Thyroid gland (tissue), 4 donors: ENCODE measurements at places on chromosomes 7 and 10. TPM values are rescaled to one million over a fixed set of nuclear protein-coding genes. Genes with fewer than 3 reads are reported as not detected.

GRCh38 chr7:108503112-108504026 is 22.6 kb downstream of the PNPLA8 start:
- no peak for DNase-seq

Gene HOXA3
- total RNA-seq = 6.1 TPM

Gene MRC1
- 26.0 TPM for total RNA-seq

DNA sequence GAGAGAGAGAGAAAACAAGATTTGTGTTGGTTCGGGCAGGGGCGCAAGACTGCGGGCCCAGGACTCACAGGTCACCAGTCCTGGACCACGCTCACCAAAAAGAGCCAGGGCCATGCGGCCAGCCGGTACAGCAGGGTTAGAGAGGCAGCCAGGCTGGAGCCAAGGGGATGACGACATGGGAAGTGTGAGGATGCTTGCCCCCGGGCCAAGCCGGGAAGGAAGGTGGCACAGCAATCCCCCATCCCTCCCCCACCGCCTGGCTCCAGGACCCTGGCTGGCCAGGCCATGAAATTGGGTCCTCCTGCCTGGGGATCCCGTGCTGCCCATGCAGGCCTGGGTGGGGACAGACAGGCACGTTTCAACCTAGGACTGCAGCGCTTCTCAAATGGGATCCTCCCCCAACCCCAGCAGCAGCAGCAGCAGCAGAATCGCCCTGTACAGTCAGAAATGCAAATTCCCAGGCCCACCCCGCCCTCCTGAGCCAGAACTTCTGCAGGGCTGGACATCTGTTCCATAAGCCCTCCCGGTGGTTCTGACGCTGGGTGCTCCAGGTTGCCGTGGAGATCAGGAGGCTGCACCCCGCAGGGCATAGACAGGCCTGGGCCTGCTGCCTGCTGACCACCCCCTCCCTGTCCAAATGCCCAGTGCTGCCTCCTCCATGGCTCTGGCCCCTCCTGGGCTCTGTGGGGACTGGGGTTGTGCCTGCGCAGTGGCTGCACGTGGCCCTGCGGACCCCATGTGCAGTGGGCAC is 35.0 kb downstream of the YKT6 start:
- DNase-seq = no peak

- no peak for DNase-seq
Observed at GRCh38 chr10:32985775-32986350, 27.8 kb upstream of the ITGB1 start.

DNA sequence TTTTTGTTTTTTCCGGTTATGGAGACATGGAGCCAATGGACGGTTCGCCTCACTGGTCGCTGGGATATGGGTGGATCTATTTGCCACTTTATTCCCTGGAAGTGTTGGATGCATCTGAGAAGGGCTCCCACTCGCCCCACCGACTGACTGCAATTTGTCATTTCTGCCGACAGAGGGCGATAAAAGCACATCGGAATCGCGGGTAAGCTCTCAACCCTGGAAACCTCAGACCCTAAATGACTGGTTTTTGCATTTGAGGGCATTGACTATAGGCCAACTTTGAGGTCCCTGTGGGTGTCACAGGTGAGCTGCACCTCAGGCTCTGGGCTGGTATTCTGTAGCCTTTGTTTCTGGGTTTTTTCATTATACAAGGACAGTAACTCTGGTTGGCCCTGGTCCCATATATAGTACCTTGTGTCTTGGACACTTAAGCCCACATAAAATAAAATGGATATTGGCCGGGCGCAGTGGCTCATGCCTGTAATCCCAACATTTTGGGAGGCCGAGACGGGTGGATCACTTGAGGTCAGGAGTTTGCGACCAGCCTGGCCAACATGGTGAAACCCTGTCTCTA is 11.9 kb upstream of the OPALIN start:
- peak; percentile 42 for DNase-seq

DNA sequence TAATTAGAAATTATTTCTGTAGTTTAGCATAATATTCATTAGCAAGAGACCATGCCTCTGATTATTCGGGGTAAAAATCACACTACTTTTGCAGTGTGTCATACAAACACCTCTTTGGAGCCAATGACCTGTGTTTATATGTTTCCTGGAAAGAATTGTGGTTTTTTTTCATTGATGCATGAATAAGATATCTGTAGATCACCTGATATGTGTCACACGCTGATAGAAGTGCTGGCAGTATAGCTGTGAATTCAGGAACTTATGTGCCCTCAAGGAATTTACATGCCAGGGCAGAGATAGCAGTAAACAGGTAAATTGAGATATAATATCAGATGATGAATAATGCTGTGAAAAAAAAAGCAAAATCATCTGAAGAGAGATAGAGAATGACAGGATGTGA is 118.2 kb downstream of the VPS50 start:
- DNase-seq = no peak
